Stimulated activated CD8-positive, alpha-beta memory T cell treated with anti-CD3 and anti-CD28 coated beads, Interleukin-7, amount 100 ng/mL, for 1 hour (primary cell): ENCODE measurements at places on chromosomes 1 and 21.

GRCh38 chr1:111570781-111571181 is 48.8 kb upstream of the RAP1A start:
- peak; percentile 15 for DNase-seq

DNA sequence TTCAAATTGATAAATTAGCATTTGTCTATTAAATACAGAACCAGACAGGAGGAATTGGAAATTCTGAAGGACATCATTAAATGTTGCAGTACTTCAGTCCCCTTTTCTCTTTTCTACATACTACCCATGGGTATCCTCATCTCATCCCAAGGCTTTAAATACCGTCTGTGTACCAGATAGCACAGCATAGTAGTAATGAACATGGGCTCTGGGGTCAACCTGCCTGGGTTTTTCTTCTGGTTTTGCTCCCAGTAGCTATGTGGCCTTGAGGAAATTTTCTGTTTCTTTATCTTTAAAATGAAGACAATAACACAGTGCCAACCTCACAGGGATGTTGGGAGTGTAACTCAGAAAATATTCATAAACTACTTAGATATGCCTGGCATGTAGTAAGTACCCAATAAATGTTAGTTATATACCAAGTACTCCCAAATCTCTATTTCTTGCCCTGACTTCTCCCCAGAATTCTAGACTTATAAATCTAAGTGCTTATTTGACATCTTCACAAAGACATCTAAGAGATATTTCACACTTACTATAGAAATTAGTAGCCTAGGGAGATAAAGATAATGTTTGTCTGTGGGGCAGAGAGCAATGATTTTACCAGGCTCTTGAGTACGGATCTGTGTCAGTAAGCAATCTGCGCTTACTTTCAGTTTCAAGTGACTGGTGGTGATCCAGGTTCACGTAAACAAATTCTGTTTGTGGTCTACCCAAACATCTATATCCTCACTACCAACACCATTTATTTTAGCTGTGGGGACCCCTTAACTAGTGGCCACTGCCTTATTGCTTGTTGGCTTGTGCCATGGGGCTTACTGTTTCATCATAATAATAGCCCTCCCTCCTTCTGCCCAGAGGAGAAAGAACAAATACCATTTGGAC is 37.3 kb downstream of the VANGL2 start:
- DNase-seq, result no peak

GRCh38 chr1:147786536-147786935 is 26.1 kb upstream of the GJA5 start:
- DNase-seq, result no peak

DNA sequence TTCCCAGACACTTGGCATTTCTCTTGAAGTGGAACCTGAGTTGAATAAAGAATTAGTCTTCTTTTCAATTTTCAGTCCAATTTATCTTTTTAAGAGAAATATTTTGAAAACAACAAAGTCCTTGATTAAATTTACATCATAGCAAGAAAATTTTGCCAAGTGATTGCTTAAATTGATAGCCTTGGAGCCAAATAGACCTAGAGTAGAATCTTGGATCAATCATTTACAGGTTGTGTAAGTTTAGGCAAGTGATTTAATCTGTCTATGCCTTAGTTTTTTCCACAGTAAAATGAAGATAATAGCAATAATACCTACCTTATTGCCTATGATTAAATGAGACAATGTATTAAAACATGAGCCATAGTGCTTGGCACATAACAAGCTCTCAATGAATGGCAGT is 113.9 kb downstream of the LHX9 start:
- no peak for DNase-seq

- DNase-seq, result no peak
Observed at GRCh38 chr21:45282283-45283034, 5.2 kb downstream of the POFUT2 start.

- DNase-seq, result no peak
Observed at GRCh38 chr1:241645199-241645598, 5.0 kb upstream of the CHML start.

GRCh38 chr1:152640351-152640750 is 17.4 kb upstream of the LCE3A start:
- DNase-seq, result no peak

DNA sequence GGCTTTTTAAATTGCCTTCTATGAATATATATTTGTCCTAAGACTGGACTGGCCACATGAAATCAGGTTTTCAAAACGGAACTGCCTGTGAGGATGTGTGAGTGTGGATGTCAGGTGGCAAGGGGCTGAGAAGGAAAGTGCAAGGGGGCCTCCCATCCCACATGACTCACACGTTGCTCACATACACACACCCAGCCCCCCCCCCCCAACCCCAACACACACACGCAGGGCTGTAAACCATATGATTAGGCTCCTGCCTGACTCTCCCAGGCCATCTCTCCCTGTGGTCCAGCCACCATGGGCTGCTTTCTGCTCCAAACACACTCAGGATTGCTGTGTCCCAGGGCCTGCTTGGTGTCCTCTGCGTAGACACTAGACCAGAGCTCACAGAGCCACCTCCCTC is 22.4 kb downstream of the DEGS1 start:
- no peak for DNase-seq

- no peak for DNase-seq
Observed at GRCh38 chr21:37974081-37974480, 57.8 kb upstream of the KCNJ6 start.

DNA sequence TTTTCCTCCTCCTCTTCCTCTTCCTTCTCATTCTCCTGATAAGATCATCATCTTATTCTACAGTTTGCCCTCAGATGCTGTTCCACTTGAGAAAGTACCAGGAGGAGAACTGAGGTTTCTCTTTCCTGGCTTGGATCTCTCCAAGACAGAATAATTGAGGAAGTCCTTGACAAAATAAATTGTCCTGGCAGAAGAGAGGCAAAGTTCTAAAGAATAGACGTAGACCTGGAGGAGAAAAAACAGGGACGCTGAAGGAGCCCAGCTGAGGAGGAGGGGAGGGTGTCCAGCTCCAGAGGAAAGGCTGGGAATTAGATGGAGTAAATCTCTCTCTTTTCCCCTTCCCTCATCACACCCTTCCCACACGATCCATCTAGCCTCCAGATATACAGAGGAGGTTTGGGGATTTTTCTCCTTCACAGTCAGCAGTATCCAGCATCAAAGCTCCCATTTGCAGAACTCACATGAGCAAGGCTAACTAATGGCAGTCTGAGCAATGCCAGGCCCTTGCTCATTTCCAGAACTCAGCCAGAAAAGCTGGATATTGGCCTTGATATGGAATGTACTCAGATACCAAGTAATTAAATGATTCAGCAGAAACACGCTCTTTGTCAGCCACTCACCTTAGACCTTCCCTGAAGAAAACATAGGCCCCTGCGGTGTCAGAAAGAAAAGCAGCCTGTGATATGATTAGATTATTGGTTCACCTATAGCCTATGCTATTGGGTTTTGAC is 5.1 kb upstream of the GNG12 start:
- no peak for DNase-seq

DNA sequence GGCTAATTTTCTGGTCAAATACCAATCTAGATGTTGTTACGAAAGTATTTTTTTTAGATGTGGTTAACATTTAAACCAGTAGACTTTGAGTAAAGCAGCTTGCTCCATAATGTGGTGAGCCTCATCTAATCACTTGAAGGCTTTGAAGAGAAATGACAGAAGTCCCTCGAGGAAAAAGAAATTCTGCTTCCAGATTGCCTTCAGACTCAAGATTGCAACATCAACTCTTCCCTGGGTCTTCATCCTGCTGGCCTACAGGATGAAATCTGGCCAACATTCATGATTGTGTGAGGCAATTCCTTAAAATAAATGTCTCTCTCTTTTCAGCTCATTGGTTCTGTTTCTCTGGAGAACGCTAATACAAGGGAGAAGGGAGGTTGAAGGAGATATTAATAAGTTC is 32.5 kb upstream of the SSX2IP start:
- DNase-seq, result no peak

GRCh38 chr1:90443354-90443753 is 273.7 kb downstream of the BARHL2 start:
- no peak for DNase-seq

GRCh38 chr1:145995148-145995881 is 1.1 kb downstream of the TXNIP start:
- DNase-seq, result no peak

DNA sequence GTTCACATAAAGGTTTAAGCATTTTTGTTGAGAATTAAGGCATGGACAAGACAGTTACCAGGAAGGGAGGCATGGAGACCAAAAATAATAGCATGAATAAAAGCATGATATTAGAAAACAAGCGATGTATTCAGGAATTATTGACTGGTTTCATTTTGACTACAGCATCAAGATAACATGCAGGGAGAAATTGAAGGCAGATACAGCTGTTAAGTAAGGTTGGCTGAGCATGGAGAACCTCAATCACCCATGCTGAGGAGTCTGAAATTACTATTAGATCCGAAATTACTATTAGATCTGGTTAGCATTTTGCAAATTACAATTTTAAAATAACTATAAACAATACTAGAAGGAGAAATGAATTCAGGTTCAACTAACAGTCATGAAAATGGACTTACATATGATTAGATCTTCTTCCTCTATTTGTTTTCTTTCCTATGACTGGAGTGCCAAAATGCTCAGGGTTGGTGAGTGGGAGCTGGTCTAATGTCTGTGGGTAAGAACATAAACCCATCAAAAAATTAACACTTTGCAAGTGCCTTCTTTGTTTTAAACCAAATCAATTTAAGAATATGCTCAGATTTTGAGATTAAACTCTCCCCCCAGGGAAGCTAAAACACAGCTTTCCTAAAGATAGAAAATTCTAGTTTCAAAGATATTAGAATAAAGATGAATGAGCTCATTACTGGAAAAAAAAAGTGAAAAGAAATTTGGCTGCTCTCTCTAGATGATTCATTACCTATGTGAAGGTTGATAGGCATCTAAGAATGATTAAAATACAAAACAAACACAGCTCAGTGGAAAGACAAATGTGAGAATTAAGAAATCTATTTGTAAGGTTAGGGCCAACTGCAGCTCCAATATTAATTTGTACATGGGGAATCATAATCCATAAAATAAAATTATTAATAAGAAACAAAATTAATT is 81.7 kb downstream of the ARID4B start:
- no peak for DNase-seq

- no peak for DNase-seq
Observed at GRCh38 chr1:17059391-17060305, 5.8 kb upstream of the SDHB start.

- no peak for DNase-seq
Observed at GRCh38 chr21:15221799-15222386, 157.1 kb upstream of the NRIP1 start.

GRCh38 chr1:47545912-47546483 is 108.2 kb downstream of the FOXD2 start:
- no peak for DNase-seq

- DNase-seq, result no peak
Observed at GRCh38 chr1:215052256-215053015, 30.1 kb upstream of the KCNK2 start.

DNA sequence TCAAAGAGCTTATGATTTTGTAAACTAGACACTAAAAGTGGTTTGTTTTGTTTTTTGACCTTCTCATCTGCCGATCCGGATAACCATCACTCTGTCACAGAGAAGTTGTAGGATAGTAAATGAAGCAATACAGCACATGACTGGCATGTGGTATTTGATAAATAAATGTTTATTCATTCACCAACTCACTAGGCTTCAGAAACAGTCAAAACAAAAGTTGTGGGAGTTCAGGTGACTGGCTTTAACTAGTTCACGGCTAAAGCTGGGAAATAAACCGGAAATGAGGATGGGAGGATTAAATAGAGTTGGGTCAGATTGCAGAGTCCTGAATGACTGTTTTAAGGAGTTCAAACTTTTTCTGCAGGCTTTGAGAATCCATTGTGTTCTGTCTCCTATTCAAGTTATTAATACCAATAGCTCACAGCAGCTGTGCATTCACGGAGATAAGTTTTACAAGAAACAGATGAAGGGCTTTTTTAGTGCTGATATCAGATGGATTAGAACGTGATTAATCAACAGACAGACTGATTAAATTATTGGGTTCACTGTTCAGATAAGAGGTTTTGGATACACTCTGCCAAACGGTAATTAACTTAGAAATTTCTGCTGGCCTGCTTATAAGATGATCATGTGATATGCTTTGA is 463.3 kb downstream of the DPYD start:
- DNase-seq, result no peak

GRCh38 chr1:84223751-84224432 is 77.6 kb upstream of the SAMD13 start:
- DNase-seq, result no peak

- no peak for DNase-seq
Observed at GRCh38 chr1:87642581-87643221, 314.0 kb downstream of the LMO4 start.

DNA sequence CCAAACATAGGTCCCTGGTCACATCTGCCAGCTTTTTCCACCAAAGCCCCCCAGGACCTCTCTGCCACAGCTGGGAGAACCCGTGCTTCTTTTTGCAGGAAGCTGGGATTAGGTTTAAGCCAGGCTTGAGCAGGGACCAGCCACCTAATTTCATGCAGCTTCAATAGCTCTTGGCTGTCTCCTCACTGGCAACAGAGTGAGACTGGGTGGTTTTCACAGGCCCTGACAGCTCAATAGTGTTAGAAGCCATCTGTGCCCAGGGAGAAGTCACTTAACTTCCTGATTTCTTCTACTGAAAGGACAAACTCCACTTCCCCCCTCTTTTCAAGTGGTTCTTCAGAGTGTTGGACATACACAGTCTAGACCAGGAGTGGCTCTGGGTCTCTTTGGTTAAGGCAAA is 20.4 kb upstream of the SRSF4 start:
- no peak for DNase-seq

GRCh38 chr1:182927693-182928433 is 25.1 kb downstream of the SHCBP1L start:
- DNase-seq, result no peak

DNA sequence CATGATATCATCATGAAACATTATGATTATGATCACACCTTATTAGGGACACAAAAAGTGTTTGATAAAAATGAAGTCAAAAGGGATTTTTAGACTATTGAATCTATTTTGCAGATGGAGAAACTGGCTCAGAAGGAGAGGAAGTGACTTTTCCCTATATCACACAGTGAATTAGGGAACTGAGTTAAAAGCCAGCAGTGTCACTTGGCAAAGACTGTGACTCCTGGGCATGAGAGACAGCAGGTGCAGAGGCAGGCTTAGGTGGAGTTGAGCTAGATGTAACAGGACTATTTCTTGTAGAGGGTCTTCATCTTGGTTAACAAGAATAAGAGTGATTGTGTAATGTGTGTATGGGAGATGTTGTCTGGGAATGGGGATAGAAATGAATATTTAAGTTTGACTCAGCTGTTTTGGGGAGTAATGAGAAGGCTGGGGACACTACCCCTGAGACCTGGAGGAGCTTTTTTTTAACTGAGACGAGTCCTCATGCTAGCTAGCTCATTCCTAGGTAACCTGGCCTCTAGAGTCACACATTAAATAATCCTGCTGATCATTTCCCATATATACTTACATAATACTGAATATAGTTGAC is 1.0 kb upstream of the CD84 start:
- DNase-seq, result no peak

DNA sequence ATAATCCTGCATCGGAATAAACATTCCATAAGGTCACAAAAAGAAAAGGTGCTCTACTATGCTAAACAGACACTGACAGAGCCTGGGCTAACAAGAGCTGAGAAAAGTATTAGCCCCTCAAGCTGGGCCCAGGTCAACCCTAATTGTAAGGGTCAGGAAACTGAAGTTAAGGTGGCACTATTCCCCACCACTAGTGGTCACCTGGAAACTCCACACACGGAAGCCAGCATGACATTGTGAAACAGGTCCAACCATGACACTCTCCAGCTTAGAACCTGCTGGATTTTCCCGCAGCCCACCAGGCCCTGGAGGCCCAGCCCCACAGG is 1.2 kb downstream of the PTTG1IP start:
- DNase-seq, result no peak

- no peak for DNase-seq
Observed at GRCh38 chr1:69739251-69739605, 171.5 kb downstream of the LRRC7 start.
